ENCODE measurements at places on chromosomes 3 and 15.
A peak's percentile ranks its signal among the peaks of the same experiment; 100 is the strongest.

DNA sequence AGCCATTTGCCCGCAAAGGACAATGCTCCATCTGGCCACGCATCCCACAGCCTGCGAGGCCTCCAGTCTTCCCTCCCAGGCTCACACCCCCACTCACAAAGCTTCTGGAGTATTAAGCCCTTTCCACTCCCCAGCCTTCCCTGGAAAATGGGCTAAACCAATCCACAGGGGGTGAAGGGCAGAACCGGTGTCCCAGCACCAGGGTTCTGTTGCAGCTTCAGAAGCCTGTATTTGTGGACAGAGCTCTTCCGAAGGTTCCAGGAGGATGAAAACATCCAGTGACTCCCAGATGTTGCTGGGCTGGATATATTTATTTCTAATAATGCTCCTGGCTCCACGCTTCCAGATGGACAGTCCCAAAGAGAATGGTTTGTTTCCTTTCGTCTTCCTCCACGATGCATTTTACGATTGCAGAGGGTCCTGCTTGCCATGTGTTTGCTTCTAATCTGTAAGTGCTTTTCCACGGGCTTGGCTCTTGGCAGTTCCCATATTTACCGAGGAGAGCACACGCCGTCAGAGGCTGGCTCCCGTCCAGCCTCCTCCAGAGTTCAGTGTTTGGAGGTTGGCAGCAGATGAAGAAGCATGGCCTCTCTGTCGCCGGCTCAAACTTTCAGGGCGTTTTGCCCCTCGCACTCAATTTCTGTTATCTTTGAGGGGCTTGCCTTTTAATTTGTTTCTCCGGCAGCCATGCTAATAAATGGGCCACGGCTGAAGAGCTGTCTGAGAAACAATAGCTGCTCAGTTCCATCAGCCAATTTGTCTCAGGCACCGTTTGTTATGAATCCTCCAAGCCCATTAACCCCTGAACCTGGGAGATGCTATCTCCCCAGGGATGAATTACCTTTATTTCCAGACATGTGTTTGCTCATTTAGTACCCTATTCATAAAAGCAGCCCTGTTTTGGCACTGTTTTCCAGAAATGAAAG is 367.9 kb upstream of the PROK2 start:
- DNase-seq, result peak; percentile 81

DNA sequence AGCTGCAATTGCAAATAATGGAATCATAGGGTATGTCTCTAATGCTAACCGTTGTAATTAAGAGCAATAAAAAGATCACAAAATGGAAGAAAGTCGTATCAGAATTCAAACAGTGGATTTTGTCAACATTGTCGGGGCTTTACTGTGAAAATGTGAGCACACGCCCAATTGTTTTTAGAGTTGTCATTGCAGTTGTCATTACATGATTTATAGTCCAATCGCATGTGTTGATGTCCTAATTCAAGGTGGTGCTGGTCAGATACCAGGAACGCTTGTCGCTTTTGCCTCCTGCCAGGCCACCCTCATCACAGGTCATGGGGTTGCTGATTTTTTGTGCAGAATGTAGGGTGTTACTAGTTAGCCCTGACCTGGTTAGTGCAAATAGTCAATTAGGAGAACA is 16.2 kb downstream of the TRPM1 start:
- no peak for DNase-seq

- DNase-seq, result no peak
Measured at GRCh38 chr15:76310475-76311099, 682 bp downstream of the ETFA start.

DNA sequence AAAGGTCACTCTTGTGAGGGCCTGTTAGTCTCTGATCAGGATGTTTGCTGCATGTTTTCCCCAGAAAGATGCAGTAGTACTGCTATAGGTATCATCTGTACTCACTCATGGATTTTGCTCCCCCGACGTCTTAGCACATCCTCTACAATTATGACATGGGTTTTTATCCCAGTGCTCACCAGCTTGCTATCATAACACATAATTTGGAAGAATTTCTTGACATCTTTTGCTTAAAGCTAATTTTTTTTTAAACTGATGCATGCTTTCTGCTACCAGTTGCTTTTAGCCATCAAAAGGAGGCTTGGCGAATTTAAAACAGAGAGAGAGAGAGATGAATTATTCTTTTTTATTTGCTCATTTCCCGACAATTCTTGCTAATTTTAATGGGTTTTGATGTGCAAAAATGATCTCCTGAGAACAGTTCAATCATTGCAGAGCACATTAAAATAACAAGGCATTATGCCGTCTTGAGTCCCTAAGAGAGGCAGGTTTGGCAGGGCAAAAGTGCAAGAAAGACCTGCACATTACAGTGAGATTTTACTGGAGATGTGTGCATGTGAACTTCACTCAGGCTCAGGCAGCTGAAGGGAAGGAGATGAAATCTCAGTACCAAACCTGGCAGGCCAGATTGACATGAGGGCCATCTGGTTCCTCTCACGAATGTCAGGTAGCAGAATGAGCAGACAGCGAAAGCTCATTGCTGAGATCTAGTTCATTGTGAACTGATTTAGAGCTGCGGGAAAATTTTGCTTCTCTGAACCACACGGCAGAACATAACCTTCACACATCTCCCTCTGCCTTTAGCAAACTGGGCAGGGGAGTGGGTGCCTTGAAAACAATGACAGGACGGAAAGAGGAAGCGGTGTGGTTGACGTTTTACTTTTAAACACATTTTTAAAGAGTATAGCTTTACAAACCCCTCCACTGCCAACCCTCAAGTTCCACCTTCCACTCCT is 25.9 kb upstream of the GOLGA8B start:
- no peak for DNase-seq

- no peak for DNase-seq
Measured at GRCh38 chr15:77329202-77329601, 90.7 kb downstream of the PEAK1 start.
